Transverse colon (tissue), 4 donors: ENCODE measurements at places on chromosomes 2 and 18. TPM values are rescaled to one million over a fixed set of nuclear protein-coding genes. Genes with fewer than 3 reads are reported as not detected.
A peak's percentile ranks its signal among the peaks of the same experiment; 100 is the strongest.

GRCh38 chr2:124810132-124810531, 785.0 kb downstream of the CNTNAP5 start:
- DNase-seq: peak; percentile 52

DNA sequence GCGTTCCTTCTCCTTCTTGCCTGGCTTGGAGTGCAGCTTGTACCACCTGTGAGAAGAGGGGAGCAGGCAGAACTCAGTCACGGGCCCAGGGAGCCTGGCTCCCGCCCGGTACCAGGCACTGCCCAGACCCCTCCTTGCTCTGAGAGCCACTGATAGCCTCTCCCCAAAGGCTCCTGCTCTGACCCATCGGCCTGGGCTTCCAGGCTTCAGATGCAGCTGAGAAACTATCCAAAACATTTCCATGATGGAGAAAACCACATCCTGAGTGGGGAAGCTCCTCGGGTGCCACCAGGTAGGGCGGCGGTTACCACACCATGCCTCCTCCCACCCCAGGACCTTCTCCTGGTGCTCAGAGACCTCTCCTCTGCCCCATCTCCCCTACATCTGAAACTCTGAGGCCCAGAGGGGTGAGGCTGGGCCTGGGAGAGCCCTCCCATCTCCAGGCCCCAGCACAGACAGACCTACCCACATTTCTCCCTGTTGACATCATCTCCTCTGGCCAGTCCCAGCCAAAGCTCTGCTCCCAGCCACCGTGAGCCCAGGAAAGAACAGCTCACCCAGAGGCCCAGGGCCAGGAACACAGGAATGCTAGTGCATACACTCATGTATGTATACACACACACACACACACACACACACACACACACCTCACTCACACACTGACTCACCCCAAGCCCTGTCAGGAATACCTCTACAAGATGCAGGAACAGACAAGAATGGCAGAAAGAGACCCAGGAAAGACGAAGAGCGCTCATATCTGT, 17.9 kb upstream of the SFXN5 start:
- DNase-seq: no peak

- no peak for DNase-seq
Observed at GRCh38 chr2:140851258-140851981, 1279.4 kb downstream of the LRP1B start.

DNA sequence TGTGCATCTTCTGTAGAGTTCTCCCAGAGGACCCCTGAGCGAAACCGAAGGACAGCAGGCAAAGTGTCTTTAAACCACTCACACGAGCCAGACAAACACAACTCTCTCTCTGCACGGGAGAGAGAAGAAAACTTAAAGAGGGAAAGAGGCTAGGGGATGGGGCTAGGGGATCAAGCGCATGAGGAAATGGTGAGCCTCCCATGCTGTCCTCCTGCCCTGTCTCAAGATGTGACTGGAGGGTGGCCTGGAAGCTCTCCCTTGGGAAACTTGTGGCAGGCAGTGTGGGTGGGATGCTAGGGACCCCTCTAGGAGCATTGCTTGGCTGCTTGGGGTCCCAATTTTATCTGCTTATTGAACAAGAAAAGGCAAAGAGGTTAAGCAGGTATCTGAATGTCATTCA, 44.5 kb downstream of the CYP26B1 start:
- no peak for DNase-seq

- no peak for DNase-seq
Observed at GRCh38 chr2:236777408-236777807, 207.8 kb downstream of the ACKR3 start.

GRCh38 chr2:46829231-46829995, 86.2 kb downstream of the MCFD2 start:
- DNase-seq: no peak

DNA sequence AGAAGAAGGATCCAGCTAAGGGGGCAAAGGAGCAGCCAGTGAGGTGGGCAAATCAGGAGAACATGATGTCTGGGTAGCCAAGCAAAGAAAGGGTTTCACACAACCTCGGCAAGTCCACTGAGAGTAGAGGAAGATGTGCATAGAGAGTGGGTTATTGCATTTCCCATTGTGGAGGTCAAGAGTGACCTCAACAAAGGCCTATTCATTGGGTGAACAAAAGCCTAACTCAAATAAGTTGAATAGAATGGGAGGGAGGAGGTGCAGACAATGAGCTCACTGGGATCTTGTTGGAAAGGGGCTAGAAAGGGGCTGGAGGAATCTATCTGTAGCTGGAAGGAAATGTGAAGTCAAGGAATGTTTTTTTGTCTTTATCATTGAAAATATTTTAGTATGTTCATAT, 14.0 kb upstream of the PDCL3 start:
- DNase-seq: no peak

GRCh38 chr2:231862071-231862470, 64.1 kb downstream of the NPPC start:
- no peak for DNase-seq

GRCh38 chr2:98768384-98769113, 37.6 kb upstream of the MGAT4A start:
- no peak for DNase-seq

- no peak for DNase-seq
Observed at GRCh38 chr2:211955648-211956047, 583.0 kb downstream of the ERBB4 start.

Gene DPYSL5
- not detected for total RNA-seq

Gene TMEM163
- 0.48 TPM for total RNA-seq

Gene ATL2
- total RNA-seq: 17.6 TPM

Gene LINC00305
- total RNA-seq: not detected
